ENCODE measurements at places on chromosomes 7 and 10.
A peak's percentile ranks its signal among the peaks of the same experiment; 100 is the strongest.

GRCh38 chr10:13346283-13347042 lies 1.6 kb downstream of the SEPHS1 start:
- DNase-seq = no peak

DNA sequence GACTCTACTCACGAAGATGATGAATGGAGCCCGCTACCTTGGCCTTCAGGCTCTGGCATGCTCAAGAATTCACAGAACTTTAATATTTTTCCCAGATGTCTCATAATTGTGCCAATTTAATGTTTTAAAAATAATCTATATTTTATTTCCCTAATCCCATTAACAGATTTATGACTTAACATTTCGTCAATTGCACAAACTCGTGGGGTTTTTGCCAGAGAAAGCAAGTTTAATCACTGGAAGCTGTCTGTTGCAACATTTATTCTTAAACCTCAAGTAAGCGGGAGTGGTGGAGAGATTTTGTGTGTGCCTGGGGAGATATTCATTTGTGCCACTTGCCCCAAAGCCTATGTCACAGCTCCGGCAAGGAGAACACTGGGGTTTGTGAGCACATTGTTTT lies 117.9 kb downstream of the TEX36 start:
- no peak for DNase-seq

DNA sequence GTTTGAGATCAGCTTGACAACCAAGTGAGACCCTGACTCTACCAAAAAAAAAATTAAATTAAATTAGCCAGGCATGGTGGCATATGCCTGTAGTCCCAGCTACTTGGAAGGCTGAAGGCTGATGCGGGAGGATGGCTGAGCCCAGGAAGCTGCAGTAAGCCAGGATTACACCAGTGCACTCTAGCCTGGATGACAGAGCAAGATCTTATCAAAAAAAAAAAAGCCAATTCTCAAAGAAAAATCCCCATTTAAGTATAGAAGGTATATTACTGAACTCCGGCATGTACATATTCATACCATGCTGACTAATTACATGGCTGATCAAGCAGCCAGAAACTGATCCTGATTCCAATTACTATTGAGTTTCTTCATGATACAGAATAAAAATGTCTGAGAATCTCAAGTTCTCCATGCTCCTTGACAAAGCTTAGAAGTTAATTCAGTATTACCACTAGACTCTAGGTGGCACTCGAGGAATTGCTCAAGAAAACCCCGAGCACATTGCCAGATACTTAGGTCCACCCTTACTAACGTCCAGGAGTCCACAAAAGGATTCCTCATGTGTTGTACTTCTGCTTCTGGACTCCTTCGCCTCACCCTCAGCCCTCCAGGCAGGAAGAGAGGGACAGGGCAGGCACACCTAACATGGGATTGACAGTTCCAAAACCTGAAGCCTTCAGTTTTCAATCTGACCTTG lies 148.9 kb downstream of the PARD3 start:
- no peak for DNase-seq

DNA sequence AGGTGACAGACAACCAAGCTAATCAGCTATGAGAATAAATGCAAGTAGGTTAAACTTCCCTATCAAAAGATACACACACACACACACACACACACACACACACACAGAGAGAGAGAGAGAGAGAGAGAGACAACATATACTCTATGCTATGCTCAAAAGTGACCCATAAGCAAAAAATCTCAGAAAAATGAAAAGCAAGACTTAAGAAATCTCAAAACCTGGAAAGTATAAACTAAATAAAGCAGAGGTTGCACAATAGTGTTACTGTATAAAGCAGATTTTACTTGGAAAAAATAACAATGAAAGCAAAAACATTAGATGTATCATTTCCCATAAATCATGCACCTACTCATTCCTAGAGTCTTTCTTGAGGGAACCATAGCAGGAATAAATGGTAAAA lies 221.5 kb downstream of the INHBA start:
- no peak for DNase-seq

- DNase-seq = no peak
Observed at GRCh38 chr10:75048669-75049098, 62.8 kb upstream of the SAMD8 start.

GRCh38 chr7:110454713-110455112 lies 636.2 kb upstream of the LRRN3 start:
- DNase-seq = no peak

DNA sequence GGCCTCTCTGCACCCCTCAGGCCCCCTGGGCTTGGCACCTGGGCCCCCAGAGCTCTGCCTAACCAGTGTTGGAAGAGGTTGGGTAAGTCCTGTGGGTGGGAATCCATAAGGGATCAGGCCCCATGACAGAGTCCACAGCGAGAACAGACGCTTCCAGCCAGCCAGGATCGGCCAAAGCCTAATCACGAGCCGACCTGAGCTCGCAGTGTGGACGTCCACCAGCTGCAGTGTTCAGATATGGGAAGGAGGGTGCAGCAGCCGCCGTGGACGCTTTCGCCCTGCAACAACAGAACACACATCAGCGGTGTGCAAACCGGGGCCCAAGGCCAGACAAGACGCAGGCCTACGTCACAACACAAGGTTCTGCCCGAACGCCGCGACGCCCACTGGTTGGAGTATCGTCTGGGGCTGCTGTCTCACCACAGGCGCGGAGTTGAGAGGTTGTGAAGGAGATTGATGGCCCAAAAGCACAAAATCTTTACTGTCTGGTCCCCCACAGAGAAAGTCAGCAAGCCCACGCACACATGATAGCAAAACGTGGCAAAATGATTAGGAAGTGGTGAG lies 102.1 kb downstream of the FOXL3 start:
- no peak for DNase-seq

- no peak for DNase-seq
Observed at GRCh38 chr7:118305671-118306070, 81.2 kb downstream of the ANKRD7 start.

DNA sequence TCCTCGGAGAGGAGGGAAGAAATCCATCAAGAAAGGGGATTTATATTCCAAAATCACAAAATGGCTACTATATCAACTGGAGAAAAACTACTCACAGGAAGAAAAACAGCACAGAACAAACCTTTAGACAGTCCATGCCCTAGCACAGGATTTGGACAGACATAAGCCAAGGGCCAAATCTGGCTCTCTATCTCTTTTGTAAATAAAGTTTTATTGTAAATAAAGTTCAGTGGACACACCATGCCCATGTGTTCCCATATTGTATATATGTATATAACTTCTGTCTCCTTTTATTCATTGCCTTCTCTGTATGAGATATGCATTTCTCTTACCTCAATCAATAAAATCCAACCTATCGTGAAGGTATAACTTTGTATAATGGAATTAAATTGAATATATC lies 742.8 kb upstream of the LRRTM3 start:
- DNase-seq = no peak

DNA sequence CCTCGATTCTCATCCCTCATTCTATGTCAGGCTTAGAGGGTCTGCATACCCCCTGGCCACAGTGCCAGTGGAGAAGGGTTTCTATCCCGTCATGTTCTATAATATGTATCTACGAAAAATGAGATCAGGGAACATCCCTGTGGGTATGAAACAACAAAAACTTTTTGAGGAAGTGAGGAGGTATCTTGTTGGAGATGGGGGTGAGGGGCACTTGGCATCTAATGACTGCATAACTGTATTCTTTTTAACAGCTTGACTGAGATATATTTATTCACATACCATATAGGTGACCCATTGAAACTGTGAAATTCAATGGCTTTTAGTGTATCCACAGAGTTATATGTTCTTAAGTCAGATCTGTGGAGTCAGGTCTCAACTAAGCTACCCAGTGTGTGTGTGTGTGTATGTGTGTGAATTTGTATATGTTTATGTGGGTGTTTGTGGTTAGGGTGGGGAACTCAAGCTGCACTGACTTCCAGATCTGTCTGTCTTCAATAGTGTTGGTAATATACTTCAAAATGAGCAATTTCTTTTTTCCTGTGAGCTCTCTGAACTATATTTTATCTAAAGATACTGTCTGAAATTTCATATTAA lies 528.9 kb downstream of the CNTNAP2 start:
- DNase-seq = no peak

DNA sequence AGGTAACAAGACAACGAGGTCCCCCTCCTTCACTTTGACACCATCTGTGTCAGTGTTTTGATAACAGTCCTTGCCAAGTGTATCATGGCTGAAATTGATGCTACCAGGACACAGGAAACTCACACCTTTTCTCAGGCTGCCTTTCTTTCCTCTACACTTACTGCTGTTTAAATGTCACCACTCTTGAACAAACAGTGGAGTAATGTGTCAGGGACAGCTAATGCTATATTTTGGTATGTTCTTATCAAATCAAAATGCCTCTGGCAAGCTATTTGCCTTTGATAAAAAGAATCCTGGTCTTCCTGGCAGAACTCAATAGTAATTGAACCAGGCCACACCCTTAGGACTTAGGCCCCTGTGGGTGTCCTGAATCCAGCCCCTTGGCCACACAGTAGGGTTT lies 692.9 kb downstream of the LRMDA start:
- no peak for DNase-seq

DNA sequence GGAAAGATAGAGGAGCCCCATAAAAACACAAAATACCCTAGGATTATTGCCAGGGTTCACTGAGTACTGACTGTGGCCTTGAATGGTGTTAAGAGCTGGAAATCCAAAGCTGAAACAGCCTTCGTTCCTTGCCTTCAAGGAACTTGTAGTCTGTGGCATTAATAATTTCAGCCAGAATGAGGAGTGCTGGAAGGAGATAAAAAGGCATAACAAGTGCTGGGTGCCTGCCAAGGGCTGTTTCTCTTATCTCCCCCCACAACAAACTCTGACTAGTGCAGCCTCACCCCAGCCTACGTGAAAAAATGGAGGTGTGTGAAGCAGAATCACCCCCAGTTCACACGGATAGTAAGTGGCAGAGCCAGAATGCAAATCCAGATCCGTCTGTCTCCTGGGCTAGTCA lies 199.1 kb upstream of the LYZL2 start:
- DNase-seq = no peak

- DNase-seq = no peak
Observed at GRCh38 chr7:121275204-121275603, 53.6 kb upstream of the WNT16 start.

DNA sequence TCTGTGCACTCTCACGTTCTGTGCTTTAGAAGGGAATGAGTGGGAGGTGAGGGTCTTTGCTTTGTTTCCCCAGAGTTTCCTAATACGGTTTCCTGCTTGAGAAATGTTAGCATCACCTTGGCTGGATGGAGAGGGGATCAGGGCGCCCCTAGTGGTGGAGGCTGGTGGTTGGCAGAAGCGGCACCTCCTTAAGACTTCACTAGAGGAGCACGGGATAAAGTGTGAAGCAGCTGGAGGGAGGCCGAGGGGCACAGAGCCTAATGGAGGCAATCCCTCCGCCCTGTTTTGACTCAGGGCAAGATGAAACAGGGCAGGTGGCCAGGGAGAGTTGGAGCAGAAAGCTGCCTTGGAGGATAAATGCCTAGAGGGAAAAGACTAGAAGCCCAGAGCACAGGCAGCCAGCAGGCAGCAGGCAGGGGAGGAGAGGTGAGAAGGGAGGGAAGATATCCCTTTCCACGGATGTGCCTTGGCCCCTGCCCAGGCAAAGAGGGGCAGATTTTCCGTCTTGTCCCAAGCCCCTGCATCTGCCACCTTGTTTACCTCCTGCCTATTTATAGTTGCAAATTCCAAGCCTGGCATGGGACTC lies 56.0 kb upstream of the BTRC start:
- peak; percentile 64 for DNase-seq

GRCh38 chr7:21944616-21945453 lies 864 bp downstream of the CDCA7L start:
- no peak for DNase-seq

DNA sequence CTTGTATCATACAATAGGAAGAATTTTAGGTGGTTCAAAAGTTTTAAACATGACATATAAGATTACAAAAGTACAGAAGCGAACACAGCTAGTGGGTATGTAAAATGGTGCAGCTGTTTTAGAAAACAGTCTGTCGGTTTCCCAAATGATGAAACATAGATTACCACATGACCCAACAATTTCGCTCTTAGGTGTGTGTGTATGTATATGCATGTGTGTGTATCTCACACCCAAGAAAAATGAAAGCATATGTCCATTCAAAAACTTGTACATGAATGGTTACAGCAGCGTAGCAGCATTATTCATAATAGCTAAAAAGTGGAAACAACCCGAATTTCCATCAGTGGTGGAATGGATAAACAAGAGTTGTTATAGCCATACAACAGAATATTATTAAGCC lies 23.5 kb downstream of the AFAP1L2 start:
- no peak for DNase-seq
